ENCODE measurements at places on chromosomes 13 and 19.

DNA sequence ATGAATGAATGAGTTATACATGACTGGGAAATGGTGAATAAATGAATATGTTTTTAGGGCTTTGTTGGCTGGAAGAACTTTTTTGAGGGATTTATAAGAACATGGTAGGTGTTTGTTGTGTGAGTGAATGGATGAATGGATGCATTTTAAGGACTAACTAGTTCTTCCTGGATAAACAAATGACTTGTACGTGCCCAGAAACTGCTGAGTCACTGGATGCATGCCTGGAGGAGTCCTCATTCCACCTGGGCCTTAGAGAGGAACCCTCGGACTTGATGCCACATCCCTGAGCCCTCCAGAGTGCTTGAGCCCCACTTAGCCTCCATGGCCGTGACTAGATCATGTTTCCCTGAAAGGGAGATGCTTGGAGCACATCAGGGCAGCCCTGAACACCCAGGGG lies 153.4 kb downstream of the DPF1 start:
- DNase-seq = no peak

DNA sequence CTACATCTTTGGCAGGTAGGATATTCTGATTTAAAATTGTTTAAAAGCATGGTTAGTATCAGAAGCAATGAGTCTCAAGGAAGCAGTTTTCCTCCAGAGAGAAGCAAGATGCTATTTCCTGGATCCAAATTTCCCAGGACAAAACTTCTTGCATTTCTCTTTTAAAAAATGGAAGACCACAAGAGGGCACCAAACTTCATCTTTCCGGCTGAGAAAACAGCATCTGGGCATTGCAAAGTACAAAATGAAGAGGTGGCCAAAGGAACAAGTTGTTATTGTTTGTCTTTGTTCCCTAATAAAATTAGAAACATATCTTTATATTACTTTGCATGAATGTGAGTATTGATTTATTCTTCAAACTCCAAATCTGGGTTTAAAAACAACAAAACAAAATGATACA lies 60.0 kb upstream of the LRCH1 start:
- DNase-seq = no peak

DNA sequence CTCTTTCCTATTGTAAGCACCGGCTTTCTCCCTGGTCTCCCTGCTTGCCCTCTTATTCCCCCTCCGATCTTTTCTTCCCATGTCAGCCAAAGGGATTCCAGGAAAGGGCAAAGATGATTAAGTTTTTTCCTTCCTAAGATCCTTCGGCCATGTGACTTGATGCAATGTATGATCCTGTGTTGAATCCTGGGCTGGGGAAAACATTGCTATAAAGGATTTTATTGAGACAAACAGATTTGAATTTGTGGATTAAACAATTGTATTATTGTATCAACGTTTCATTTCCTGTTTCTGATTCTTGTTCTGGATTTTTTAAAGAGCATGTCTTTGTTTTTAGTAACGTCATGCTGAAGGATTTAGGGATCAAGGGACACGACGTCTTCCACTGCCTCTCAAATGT lies 16.9 kb upstream of the ZNF541 start:
- no peak for DNase-seq

GRCh38 chr19:4453232-4454179 lies 4.1 kb downstream of the UBXN6 start:
- no peak for DNase-seq

DNA sequence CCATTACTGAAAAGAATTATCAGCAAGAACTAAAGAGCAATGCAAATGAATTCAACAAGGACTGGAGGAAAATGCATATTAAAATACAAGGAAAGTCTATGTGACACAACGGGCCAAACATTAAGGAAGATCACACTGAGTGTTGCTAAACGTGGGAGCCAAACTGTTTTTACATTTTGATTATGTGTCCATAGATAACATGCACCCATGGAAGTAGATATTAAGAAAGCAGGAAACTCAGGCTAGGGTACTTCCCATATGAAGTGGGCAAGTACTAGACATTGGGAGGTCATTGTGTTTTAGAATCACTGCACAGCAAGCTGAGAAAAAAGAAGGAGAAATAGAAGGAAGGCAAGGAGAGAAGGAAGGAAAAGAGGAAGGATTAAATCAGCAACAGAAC lies 161.8 kb downstream of the KCTD12 start:
- DNase-seq = no peak

GRCh38 chr19:38699027-38699346 lies 45.3 kb downstream of the CAPN12 start:
- no peak for DNase-seq

DNA sequence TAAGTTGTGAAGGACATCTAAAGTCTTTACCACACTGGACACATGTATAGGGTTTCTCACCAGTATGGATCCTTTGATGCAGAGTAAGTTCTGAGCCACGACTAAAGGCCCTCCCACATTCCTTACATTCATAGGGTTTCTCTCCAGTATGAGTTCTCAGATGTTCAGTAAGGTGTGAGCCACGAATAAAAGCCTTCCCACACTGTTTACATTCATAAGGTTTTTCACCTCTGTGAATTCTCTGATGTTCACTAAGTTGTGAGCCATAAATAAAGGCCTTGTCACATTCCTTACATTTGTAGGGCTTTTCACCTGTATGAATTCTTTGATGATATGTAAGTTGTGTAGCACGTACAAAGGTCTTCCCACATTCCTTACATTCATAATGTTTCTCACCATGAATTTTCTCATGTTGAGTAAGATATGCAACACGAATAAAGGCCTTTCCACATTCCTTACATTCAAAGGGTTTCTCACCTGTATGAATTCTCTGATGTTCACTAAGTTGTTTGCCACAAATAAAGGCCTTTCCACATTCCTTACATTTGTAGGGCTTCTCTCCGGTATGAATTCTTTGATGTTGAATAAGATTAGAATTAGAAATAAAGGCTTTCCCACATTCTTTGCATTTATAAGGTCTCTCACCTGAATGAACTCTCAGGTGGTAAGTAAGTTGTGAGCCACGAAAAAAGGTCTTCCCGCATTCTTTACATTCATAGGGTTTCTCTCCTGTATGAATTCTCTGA lies 29.8 kb downstream of the ZNF571 start:
- DNase-seq = no peak

GRCh38 chr13:58728126-58728525 lies 1096.6 kb downstream of the PCDH17 start:
- no peak for DNase-seq

GRCh38 chr13:111855191-111855590 lies 211.8 kb upstream of the SOX1 start:
- no peak for DNase-seq
